ENCODE measurements at places on chromosomes 2 and 18. TPM values are rescaled to one million over a fixed set of nuclear protein-coding genes. Genes with fewer than 3 reads are reported as not detected.

- no peak for DNase-seq
Measured at GRCh38 chr2:41137031-41137430, 685.1 kb upstream of the SLC8A1 start.

GRCh38 chr2:7971841-7972240 lies 710.0 kb upstream of the ID2 start:
- DNase-seq: no peak

DNA sequence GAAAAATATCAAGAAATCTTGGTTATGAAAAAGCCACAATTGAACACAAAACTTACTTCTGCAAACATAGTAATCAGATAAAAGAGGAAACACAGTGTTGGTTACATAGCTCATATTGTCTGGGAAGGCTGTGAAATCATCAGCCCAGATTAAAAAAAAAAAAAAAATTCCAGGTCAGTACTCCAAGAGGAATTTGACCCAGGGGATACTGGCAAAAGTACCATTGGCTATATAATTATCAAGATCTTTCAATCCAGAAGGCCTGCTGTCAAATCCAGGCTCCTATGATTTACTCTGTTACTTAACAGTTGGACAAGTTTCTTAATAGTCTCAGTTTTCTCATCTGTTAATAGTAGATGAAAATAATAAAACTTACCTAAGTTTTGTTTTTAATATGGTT lies 12.9 kb upstream of the IKZF2 start:
- DNase-seq: no peak

SNORC gene
- polyA plus RNA-seq: 12.5 TPM

TNFAIP6 gene
- 1.3 TPM for polyA plus RNA-seq

DNA sequence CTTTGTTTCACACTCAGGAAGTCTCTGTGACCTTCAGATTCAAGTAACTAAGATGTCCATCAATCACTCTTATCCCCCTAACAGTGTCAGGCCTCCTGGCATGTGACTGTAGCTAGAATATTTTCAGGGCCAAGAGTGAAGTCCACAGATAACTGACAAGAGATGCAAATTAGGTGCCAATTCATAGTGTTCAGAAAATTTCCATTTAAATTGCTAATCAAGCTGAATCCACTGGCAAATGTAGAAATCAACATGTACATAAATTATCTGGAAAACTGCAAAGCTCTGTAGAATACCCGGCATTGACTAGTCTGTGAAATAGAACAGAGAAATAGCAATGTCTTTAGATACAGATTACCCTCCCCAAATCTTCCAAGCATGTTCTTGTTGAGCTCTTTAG lies 38.6 kb upstream of the ARL4C start:
- DNase-seq: no peak

All from adrenal gland (tissue), 19 donors.